ENCODE measurements at places on chromosomes 1 and 21.
A peak's percentile ranks its signal among the peaks of the same experiment; 100 is the strongest.

GRCh38 chr1:3712573-3713535 is 39.4 kb upstream of the CCDC27 start:
- no peak for DNase-seq

GRCh38 chr1:113223546-113223945 is 150.5 kb downstream of the LRIG2 start:
- DNase-seq, result no peak

DNA sequence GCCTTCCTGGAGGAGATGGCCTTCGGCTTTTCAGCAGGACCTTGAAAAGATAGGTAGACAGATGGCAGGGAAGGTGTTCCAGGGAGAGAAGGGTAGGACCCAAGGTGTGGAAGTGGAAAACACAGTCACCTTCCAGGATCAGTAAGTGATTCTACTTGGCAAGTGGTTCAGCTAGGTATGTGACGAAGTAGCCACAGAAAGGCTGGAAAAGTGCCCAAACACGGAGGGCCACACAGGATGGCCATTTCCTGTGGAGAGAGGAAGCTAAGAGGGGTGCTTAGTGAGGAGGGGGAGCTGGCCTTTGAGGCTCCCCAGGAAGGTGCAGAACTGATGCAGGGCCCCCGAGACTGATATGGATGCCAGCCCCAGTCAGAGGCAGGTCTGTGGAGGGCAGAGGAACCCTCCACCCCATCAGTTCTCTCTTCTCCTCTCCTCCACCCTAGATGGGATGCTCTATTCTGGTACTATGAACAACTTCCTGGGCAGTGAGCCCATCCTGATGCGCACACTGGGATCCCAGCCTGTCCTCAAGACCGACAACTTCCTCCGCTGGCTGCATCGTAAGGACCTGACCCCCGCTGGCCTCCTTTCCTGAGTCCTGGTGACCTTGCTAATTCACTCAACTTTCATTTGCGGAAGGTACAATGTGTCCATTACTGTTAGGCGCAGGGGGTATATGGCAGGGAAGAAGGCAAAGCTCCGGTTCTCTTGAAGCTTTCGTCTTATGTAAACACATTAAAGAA is 6.8 kb downstream of the SEMA4A start:
- no peak for DNase-seq

DNA sequence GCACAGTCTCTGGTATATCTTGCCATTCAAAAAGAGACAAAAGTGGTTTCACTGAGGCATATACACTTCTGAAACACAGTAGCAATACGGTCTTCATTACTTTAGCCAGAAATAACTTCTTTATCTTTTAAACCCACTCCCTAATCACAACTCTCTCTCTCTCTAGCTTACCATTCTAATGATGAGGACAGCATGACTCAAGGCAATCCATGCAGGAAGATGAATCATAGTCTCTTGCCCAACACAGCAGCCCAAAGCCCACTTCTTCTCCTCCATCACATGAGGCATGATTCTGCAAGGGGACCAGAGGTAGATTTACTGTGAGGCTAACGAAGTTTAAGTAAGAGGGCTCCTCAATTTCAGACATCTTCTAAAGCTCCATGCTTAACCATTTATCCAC is 285.0 kb upstream of the NR5A2 start:
- DNase-seq, result no peak

GRCh38 chr21:25456672-25457071 is 150.6 kb downstream of the MRPL39 start:
- no peak for DNase-seq

DNA sequence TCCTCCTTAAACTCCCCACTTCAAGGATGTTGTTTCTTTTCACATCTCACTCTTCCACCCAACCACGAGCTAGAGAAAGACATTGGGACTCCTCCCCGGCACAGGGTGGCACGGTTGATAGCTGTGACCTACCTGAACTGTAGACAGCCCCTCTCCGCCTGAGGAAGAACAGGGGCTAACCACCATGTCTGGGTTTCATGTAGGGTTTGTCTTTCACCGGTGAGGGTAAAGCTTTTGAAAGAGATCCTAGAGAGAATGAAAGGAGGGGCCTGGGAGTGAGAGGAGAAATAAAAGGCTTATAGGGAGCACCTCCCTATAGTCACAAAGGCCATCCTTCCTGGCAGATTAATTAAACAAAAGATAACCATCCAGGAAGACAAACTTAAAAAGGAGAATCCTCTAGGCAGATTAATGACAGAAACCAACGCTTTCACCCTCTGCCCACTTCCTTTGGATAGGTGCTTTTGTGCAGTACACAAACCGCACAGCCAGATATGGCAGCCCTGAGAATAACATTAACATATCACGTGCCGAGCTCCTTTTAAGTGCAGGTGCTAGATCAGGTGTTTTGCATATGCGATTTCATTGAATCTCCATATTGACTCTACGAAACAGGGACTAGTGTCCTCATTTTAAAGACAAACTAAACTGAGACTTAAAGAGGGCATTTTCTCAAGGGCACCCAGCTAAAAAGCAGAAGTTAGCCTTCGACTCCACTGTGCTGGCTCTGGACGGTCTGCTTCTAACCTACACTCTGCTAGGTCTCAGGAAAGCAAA is 178.1 kb upstream of the RUNX1 start:
- no peak for DNase-seq

DNA sequence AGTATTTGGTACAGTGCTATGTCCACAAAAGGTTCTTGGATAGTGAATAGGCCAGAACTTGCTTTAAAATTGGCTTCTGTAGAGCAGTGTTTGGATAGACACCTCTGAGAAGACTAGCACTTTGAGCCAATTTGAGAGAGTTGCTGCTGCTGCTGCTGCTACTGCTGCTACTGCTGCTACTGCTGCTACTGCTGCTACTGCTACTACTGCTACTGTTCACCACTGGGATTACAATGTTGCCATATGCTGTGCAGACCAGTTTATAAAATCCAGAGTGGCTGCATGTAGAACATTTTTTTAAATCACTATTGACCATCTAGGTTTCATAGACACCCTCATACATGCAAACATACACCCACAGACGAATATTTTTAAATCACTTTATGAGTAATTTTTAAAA is 15.3 kb downstream of the GORAB start:
- no peak for DNase-seq

GRCh38 chr1:44628962-44629756 is 45.1 kb downstream of the TMEM53 start:
- DNase-seq, result no peak

GRCh38 chr1:150464422-150464826 is 22.8 kb upstream of the TARS2 start:
- DNase-seq, result peak; percentile 80

DNA sequence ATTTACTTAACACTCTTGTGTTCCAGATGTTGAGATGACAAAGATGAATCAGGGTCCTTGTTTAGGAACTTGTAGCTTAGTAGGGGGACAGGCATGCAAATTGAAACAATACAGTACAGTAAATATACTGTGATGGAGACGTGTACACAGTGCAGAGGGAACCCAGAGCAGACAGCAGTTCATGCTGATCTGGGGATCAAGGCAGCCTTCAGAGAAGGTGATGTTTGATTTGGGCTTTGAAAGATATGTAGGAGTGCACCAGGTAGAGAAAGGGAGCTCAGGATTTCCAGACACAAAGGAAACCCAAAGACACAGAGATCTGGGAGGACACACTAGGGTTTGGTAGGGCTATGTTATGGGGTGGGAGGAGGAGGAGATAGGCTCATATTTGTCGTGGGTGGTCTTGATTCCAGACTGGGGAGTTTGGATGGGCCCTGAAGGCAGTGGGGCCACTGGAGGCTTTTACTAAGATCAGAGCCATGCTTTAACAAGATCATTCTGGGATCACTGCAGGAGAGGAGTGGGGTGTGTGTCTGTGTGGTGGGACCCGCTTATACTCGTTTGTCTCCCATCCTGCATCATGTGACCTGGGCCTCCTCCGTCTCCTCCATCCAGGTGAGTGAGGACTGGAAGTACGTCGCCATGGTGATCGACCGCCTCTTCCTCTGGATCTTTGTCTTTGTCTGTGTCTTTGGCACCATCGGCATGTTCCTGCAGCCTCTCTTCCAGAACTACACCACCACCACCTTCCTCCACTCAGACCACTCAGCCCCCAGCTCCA is 7.8 kb downstream of the CHRNB2 start:
- no peak for DNase-seq

DNA sequence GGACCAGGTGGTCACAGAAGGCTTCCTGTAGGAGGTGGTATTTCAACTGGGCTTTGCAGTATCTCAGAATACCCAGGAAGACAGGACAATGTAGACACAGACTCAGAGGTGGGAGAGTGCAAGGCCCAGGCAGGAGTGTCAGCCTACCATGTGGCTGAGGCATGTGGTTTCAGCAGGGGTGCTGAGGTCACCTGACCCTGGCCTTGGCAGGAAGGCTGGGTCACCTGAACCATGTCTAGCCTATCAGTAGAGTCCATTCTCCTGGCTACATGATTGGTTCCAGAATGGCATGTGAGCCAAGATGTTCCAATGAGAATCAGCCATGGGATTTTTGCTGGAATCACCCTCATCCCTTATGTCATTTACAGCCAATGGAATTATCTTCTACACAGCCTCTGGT is 169.4 kb downstream of the ACTL8 start:
- DNase-seq, result no peak
